Frontal cortex (tissue), 4 donors: ENCODE measurements at places on chromosomes 13 and 19. TPM values are rescaled to one million over a fixed set of nuclear protein-coding genes. Genes with fewer than 3 reads are reported as not detected.

Gene GJB2
- 5.3 TPM for total RNA-seq

Gene CLEC4G
- 0.82 TPM for total RNA-seq

Gene THSD8
- 0.82 TPM for total RNA-seq

Gene IFNL1
- not detected for total RNA-seq

Gene SIX5
- total RNA-seq = 0.82 TPM
